ENCODE measurements at places on chromosomes 5 and 9. TPM values are rescaled to one million over a fixed set of nuclear protein-coding genes. Genes with fewer than 3 reads are reported as not detected.

Gene PDE6A
- not detected for total RNA-seq

Gene WHRN
- 1.6 TPM for total RNA-seq

Gene MLANA
- total RNA-seq, result not detected

Gene MOB3B
- total RNA-seq, result 0.17 TPM

Gene PHF24
- 0.10 TPM for total RNA-seq

Gene RNF208
- total RNA-seq, result 2.8 TPM

Gene SNAPC4
- total RNA-seq, result 5.1 TPM

Gene SH3GL2
- total RNA-seq, result 0.07 TPM

Gene LCN1
- total RNA-seq, result 0.20 TPM

Gene MEF2C
- total RNA-seq, result 19.5 TPM

Gene NOL8
- total RNA-seq, result 22.7 TPM

Gene SV2C
- not detected for total RNA-seq

Gene SLCO4C1
- not detected for total RNA-seq

Gene GABRG2
- total RNA-seq, result not detected

Gene QRFP
- not detected for total RNA-seq

Gene KCTD16
- total RNA-seq, result 8.4 TPM

Gene BNIP1
- 12.5 TPM for total RNA-seq

Gene IL33
- 65.7 TPM for total RNA-seq

Gene CEL
- 0.20 TPM for total RNA-seq

Gene ANKRD31
- total RNA-seq, result under 0.01 TPM

Gene NR5A1
- total RNA-seq, result not detected

Gene TAF11L13
- total RNA-seq, result not detected

Gene PLEKHG4B
- not detected for total RNA-seq

Gene PCDHA6
- total RNA-seq, result 0.76 TPM

Gene DDX46
- total RNA-seq, result 20.5 TPM

Gene HTR1A
- total RNA-seq, result not detected

Gene SPIN1
- 128 TPM for total RNA-seq

Gene RASGRF2
- 1.2 TPM for total RNA-seq

Gene ARL14EPL
- total RNA-seq, result not detected

Gene MEGF10
- total RNA-seq, result 3.0 TPM

Gene LCN6
- total RNA-seq, result not detected

Gene C9orf153
- total RNA-seq, result 0.98 TPM
